ENCODE measurements at places on chromosomes 7 and 10.
A peak's percentile ranks its signal among the peaks of the same experiment; 100 is the strongest.

- DNase-seq, result no peak
Observed at GRCh38 chr7:21426286-21427181, 1.3 kb upstream of the SP4 start.

DNA sequence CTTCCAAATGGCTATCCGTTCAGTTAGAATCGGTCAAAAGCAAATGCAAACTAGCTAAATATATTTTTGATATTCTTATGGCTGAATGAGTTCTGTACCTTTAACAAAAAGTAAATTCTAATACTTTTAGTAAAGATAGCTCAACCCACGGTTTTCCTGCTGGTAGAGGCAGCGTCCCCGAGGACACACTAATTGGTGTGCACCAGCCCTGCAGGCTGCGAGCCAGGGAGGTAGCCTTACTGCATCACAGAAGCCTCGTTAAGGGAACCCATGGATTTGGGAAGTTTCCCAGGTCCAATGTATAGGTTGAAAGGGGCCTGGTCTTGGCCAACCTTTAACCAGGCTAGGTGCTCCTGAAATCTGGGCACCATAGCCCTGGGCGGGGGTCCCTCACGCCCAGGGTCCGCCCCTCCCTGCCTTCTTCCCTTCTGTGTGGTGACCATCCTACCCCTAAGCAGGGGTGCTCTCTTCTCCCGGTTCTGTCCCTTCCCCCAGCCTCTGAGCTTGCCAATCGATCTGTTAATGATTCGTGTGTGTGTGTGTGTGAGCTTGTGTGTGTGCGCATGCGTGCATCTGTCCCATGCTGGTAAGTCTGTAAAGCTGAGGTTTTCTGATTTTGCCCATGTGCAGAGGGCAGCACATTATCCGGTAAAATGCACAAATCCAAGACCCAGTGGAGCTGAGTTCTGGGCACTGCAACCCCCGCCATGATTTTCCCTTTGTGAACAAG lies 191.7 kb downstream of the TCERG1L start:
- DNase-seq, result no peak

DNA sequence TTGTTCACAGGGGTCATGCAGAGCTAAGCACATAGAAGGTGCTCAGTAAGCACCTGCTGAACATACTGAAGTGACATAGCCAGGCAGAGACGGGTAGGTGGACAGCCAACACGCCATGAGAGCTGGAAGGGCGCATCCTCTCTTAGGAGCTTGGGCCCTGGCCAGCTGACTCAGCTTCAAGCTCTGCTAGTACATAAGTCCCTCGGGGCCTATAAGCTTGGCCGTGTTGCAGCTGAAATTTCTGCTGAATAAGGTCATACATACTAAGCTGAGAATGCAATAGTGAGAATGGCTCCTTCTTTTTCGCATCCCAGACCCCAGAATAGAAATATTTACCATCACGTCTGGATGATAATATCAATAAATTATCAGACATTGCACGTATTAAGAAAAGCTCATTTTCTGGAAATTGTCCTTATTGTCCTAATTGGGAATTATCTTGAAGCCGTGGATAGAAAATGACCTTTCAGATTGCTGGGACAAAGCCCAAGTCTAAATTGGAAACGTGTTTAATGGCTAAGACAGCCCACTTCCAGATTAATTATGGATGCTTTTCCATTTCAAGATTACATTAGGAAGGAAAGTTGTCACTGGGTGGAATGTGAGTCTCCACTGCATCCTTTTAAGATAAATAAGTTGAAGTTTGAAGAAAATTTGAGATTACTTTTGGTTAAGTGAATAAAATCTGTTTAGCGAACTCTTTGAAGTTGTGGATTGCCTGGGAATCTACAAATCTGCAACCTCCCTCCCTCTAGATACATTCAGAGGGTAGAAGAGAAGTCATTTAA lies 287.1 kb upstream of the C7orf33 start:
- no peak for DNase-seq

- DNase-seq, result no peak
Observed at GRCh38 chr10:131179361-131179760, 132.2 kb downstream of the TCERG1L start.

DNA sequence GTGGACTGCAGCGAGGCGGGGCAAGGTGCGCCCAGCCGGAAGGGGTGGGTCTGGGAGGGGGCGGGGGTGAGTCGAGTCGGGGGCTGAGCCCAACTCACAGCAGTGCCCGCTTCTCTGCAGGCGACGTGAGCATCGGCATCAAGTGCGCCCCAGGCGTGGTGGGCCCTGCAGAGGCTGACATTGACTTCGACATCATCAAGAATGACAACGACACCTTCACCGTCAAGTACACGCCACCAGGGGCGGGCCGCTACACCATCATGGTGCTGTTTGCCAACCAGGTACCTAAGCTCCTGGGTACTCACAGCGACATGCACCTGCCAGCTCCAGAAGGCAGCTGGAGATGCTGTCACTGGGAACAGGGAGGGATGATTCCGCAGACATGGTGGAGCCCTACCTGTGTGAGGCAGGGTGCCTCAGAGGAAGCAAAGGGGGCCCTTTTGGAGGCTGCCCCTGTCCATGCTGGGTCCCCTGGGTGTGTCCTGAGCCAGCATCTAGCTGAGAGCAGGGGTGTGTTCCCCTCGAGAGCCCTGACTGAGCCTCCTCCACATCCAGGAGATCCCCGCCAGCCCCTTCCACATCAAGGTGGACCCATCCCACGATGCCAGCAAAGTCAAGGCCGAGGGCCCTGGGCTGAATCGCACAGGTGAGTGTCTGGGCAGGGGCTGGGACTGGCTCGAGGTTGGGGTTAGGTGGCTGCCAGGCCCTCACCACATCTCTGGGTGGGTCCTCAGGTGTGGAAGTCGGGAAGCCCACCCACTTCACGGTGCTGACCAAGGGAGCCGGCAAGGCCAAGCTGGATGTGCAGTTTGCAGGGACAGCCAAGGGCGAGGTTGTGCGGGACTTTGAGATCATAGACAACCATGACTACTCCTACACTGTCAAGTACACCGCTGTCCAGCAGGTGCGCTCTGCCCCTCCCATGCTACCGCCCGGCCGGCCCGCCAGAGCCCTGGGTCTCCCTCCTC lies 12.8 kb downstream of the FLNC start:
- no peak for DNase-seq

GRCh38 chr10:71319042-71319799 lies at the start of gene SLC29A3:
SLC29A3 (plus strand) TSS chr10:71319259; CDS start chr10:71319310, 51 bp downstream.
- DNase-seq, result peak; percentile 84

Data from left lobe of liver (tissue), 2 donors.